ENCODE measurements at places on chromosomes 1 and 21.

GRCh38 chr1:22654692-22655091 is 1.7 kb downstream of the C1QB start:
- DNase-seq, result no peak

DNA sequence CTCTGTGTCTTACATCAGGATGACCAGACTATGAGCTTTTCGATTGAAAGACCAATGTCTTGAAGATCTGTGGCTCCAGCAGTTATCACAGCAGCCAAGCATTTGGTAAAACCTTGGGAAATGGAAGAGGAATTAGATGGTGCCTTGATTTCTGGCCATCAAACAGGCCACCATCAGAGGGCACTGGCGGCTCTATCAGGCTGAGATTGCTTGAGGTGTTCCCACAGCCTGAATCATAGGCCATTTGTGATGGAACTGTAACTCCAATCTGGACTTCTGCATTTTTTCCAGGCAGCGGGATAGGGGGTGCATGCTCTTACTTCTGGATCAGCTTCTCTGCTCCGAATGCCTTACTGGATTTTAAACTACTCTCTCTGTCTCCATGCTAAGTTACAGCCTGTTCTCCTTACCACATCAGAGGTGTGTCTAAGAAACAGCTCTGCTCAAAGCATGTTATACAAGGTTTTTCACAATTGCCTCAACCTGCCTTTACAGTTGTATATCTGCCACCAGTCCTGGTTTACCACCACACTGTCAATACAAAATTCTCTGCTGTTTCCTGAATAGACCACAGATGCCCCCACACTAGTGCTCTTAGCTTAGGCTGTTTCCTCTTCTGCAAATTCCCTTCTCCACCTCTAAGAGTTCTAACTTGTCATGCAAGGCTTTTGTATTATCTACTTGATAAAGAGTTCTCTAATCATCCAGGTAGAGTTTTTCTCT is 180.9 kb downstream of the PTGER3 start:
- DNase-seq, result no peak

DNA sequence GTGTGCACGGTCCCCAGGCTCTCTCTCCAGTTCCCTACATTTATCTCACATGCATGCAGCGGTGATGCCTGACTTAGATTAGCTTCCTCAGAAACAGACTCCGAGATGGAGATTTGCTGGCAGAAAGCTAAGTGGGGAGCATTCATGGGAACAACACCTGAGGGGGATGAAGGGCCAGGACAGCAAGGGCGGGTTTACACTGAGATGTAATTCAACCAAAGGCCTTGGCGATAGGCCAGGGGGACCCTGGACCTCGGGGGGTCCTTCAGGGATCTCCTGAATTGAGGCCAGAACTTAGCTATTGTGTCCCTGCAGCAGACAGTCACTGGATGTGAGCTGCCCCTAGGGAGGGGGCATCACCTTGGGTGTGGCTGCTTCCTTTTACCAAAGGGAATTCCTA is 246.1 kb upstream of the CSF3R start:
- no peak for DNase-seq

DNA sequence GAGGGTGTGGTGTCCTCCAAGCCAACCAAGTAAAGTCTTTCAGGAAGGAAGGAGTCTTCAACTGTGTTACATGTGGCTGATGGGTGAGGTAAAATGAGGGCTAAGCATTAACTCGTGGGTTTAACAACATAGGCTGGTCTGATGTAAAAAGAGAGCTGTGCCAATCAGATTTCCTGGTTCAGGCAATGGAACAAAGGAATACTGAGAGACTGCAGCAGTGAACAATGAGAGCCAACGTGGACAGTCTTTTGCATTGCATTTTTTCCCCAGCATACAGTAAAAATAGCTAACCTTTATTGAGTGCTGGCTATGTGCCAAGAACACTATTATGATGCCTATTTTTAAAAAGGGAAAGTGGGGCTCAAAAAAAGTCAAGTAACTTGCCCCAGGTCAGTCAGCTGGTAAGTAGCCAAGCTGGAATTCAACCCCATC is 31.1 kb downstream of the DLGAP3 start:
- DNase-seq, result no peak

- no peak for DNase-seq
These were observed 519.7 kb upstream of the PRMT6 start for GRCh38 chr1:106536741-106537140.

- DNase-seq, result no peak
These were observed 162.9 kb upstream of the HP1BP3 start for GRCh38 chr1:20949871-20950590.

DNA sequence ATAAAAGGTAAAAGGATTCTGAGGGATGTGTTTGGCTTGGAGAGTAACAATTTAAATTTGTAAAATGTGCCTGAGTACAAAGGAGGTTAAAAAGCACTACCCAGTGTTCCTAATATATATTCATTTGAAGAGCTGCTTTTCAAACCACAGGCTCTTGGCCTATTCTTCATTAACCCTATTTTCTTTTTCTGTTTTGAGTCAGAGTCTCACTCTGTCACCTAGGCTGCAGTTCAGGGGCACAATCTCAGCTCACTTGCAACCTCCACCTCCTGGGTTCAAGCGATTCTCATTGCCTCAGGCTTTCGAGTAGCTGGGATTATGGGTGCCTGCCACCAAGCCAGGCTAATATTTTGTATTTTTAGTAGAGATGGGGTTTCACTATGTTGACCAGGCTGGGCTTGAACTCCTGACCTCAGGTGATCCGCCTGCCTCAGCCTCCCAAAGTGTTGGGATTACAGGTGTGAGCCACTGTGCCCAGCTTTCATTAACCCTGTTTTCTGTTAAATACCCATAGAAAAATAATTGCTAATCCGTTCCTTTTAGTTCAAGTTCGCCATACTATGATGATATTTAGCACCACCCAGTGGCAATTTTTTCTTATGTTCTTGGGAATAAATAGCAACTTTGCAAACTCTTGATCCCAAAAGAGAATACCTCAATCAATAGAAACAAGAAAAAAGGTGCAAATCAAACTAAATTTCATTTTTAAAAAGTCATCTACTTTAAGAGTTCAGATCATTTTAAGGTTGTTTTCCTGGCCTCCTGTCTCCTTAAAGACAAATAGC is 30.5 kb downstream of the ZBTB8OS start:
- no peak for DNase-seq

DNA sequence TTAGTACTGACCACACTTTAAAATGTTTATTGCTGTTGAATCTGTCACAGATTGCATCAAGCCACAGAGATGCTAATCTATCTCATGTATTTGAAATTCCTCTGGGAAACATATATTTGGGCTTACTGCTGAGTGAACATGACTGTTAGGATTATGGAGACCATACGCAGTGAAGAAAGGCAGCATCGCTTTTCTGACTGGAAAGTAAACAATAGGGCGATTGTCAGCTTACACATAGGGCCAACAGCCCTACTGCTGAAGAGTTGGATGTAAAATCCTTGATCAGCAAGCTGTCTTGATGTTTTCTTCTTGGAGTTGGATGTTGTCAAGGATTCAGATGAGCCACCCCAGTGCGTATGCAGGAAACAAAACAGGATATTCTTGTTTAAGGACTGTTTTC is 368.7 kb upstream of the ADGRL2 start:
- no peak for DNase-seq

DNA sequence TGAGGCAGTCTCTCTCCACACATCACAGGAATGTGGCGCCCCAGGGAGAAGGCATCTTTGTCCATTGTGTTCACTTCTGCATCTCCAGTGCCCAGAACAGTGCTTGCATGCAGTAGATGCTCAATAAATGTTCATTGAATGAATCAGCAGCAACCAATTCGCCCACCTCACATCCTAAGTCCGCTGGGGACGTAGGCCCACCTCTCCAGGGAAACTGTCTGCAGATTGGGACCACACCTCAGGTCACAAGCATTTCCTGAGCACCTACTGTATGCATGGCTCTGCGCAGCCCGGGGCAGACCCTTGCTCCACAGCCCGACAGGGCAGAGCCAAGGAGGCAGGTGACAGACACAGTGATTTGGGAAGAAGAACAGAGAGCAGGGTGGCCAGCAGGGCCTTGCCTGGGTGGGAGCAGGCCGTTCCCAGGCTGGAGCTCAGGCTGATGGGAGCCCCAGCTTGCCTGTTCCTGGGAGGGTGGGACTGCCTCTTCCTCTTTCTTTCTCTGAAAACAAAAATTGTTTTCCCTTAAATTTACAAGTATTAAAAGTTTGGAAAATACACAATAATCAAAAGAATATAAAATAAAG is 25.8 kb upstream of the RUNX3 start:
- DNase-seq, result no peak

- no peak for DNase-seq
These were observed 82.1 kb downstream of the TTC3 start for GRCh38 chr21:37155186-37155585.

DNA sequence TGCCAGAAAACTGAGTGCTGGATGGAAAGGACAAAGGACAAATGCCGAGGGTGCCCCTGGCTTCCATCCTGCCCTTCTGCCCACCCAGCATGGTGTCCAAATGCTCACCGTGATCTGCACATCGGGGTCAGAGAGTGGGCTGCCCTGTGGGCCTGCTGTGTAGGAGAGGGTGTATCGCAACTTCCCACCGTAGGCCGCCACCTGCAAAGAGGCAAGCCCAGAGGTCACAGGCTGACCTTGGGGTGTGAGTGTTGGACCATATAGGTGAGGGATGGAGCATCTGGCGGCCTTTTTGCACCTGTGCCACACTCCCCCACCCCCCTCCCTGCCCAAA is 53.5 kb downstream of the LDLRAD2 start:
- DNase-seq, result no peak

GRCh38 chr1:1302951-1303509 is 4.7 kb downstream of the ACAP3 start:
- DNase-seq, result no peak

Data from stimulated activated CD4-positive, alpha-beta T cell treated with anti-CD3 and anti-CD28 coated beads, Interleukin-2, amount 100 ng/mL, for 4 hours (primary cell).